Uterus (tissue), 4 donors: ENCODE measurements at places on chromosomes 7 and 10. TPM values are rescaled to one million over a fixed set of nuclear protein-coding genes. Genes with fewer than 3 reads are reported as not detected.

Gene LRRC4
- 0.29 TPM for total RNA-seq

Gene PCLO
- total RNA-seq: 4.4 TPM

Gene LIPJ
- total RNA-seq: 1.2 TPM

Gene ODAD2
- not detected for total RNA-seq

Gene GNA12
- total RNA-seq: 31.9 TPM

Gene TMEM229A
- total RNA-seq: not detected

Gene PNLIPRP3
- not detected for total RNA-seq

DNA sequence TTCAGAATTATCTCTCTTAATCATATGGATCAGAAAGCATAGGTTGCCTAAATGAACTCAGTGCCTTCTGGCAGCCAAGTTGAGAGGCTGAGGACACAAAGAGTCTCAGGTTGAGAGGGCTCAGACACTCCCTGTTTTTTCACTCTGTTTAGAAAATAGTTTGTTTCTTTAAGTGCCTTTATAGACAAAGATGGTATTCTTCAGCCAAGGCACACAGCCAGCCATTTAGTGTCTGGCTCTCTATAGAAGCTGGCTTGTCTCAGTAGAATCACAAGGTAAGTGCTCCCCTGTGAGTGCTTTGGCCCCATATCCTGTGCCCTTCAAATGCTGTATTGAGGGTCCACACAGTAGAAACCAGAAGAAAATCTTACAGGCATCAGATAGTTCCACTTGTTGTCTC lies 3.6 kb downstream of the GPR158 start:
- no peak overlapping the region for H3K4me3 ChIP-seq
- no peak for DNase-seq
- H3K27ac ChIP-seq: no peak overlapping the region
- peaks cover 5% of the 10 kb centered on the region for H3K4me1 ChIP-seq
- no peaks in the 10 kb centered on the region for H3K36me3 ChIP-seq

DNA sequence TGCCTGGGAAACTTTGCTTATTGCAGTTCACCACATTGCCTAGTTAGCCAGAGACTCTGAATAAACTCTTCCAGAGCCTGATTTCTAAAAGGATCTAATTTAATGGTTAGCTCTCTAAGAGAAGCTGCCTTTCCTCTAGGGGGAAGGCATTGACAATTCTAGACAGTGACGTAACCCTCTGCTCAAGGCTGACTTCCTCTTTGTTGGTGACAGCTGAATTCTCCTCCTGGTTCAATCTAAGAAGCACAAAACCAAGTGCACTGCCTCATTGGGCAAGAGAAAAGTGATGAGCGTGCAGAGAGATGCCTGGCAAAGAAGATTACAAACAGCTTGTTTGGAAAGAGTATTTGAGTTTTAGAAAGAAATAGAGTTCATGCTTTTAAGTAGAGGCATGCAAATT lies 102.7 kb downstream of the MACC1 start:
- no peak overlapping the region for H3K27ac ChIP-seq
- H3K4me1 ChIP-seq: no peaks in the 10 kb centered on the region
- DNase-seq: no peak
- H3K27me3 ChIP-seq: no peaks in the 10 kb centered on the region
- no peaks in the 10 kb centered on the region for H3K36me3 ChIP-seq
- no peak overlapping the region for H3K4me3 ChIP-seq

GRCh38 chr10:101816913-101817336 lies 1.3 kb downstream of the OGA start:
- no peaks in the 10 kb centered on the region for H3K27me3 ChIP-seq
- no peaks in the 10 kb centered on the region for H3K4me1 ChIP-seq
- peak overlapping the region; percentile 87 for H3K27ac ChIP-seq
- DNase-seq: no peak
- H3K36me3 ChIP-seq: no peaks in the 10 kb centered on the region

DNA sequence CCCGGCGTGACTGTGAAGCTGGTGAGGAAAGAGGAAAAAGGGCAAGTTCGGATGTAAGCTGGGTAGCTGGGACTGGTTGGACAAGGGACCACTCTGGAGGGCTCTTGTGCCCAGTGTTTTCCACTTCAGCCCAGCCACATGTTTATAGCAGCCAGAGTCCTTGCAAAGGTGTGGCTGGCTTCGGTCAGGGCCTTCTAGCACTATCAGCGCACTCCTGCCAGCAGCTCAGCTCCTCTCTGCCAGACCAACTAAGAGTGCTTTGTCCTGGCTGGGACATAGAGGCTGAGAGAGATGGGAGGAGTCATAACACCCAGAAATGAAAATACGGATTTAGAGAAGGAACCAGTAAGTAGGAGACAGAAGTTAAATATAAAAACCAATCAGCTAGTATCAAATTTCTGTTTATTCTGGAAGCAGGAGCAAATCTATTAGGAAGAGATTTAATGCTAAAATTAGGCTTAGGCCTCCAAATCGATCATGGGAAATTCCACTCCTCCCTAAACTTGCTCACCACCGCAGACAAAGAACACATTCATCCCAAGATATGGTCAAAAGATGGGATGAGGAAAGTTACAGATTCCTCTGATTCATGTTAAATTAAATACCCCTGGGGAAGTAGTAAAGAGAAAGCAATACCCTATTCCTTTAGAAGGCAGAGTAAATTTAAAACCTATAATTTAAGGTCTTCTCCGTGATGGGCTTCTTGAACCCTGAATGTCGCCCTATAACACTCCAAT lies 135.0 kb downstream of the RALA start:
- H3K36me3 ChIP-seq: no peaks in the 10 kb centered on the region
- H3K27ac ChIP-seq: no peak overlapping the region
- H3K4me3 ChIP-seq: no peak overlapping the region
- H3K27me3 ChIP-seq: no peaks in the 10 kb centered on the region
- no peaks in the 10 kb centered on the region for H3K4me1 ChIP-seq

DNA sequence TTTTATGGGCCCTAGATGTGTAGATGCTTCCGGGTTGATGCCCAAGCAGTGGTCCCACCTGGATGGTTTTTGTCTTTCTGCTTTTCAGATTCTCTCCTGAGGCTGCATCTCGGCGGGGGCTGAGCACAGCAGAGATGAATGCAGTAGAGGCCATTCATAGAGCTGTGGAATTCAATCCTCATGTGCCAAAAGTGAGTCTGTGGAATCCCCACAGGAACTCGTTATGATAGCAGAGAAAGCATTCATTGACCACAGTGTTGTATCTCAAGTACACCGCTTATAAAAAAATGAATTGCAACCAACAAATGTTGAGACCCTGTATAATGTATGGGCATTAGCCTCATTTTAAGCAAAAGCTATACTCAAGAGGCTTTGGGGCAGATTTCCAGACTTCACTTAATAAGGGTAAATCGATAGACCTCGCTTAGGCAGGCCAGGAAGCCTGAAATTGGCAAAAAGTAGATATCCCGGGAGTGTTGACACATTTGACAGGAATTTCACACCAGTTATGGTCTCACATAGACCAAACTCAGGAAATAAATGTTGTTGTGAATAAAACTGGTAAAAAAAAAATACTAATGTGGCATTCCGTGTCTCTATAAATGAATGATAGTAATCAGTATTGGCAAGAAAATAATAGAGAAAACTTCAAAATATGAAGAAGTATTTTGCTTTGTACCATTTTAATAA lies 132.0 kb downstream of the WNT2 start:
- H3K27ac ChIP-seq: no peak overlapping the region
- no peak overlapping the region for H3K4me3 ChIP-seq
- no peaks in the 10 kb centered on the region for H3K27me3 ChIP-seq
- no peaks in the 10 kb centered on the region for H3K36me3 ChIP-seq
- H3K4me1 ChIP-seq: no peaks in the 10 kb centered on the region

GRCh38 chr10:110069502-110069982 lies 61.8 kb downstream of the ADD3 start:
- DNase-seq: no peak
- H3K36me3 ChIP-seq: no peaks in the 10 kb centered on the region
- no peak overlapping the region for H3K4me3 ChIP-seq
- H3K4me1 ChIP-seq: no peaks in the 10 kb centered on the region
- no peaks in the 10 kb centered on the region for H3K27me3 ChIP-seq

DNA sequence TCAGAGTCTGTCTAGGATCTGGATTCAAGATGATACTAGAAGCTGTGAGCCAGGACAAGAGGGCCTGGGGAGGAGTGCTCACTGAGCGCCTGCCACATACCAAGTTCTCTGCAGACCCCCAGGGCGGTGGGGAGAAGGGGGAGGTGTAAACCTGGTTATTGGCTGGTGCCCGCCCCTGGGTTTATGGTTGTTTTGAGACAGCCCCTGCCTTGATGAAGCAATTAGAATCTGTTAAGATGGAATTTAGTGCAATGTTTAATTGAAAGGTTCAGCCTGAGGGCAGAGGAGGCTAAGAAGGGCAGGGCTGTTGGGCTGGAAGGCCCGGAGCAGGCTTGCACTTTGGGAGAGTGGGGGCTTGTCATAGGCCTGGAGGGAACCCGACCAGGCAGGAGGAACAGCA lies 42.7 kb downstream of the PRF1 start:
- H3K36me3 ChIP-seq: no peaks in the 10 kb centered on the region
- H3K27ac ChIP-seq: no peak overlapping the region
- no peak overlapping the region for H3K4me3 ChIP-seq
- H3K4me1 ChIP-seq: peaks cover 5% of the 10 kb centered on the region
- H3K27me3 ChIP-seq: no peaks in the 10 kb centered on the region
- DNase-seq: no peak

DNA sequence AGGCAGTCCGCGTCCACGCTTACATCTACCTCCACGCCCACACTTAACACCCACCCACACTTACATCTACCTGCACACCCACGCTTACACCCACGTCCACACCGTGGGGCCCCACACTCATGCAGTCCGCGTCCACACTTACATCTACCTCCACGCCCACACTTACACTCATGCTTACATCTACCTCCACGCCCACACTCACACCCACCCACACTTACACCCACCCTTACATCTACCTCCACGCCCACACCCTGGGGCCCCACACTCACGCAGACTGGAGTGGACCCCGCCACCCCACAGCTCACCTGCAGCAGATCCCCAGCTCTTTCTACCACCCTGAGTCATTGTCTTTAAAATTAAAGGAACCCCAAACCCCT lies 32.4 kb upstream of the PWWP2B start:
- H3K4me3 ChIP-seq: no peak overlapping the region
- no peak for DNase-seq
- no peak overlapping the region for H3K27ac ChIP-seq
- H3K4me1 ChIP-seq: no peaks in the 10 kb centered on the region

- no peak for DNase-seq
- H3K4me3 ChIP-seq: no peak overlapping the region
- H3K36me3 ChIP-seq: no peaks in the 10 kb centered on the region
- no peaks in the 10 kb centered on the region for H3K4me1 ChIP-seq
- no peaks in the 10 kb centered on the region for H3K27me3 ChIP-seq
These were observed 63.3 kb upstream of the ELMO1 start for GRCh38 chr7:37511915-37512314.

DNA sequence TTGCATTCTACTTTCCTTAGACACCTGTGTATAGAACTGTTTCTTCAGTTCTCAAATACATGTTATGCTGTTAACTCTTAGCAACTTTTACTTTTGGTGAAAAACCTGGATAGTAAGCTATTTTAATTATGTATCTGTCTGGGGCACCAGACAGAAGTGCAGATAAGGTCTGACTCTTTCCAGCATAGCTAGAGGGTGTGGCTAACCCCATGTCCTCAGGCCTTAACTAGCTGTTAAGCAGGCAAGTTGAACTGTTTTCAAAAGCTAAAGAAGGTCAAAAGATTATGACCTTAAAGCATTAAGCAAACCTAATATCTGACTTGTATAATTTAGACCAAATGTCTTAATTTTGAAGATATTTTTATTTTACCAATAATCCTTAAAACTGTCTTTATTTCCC lies 45.1 kb upstream of the INHBA start:
- H3K4me3 ChIP-seq: no peak overlapping the region
- no peaks in the 10 kb centered on the region for H3K27me3 ChIP-seq
- H3K4me1 ChIP-seq: no peaks in the 10 kb centered on the region
- no peaks in the 10 kb centered on the region for H3K36me3 ChIP-seq
- no peak overlapping the region for H3K27ac ChIP-seq

- no peaks in the 10 kb centered on the region for H3K36me3 ChIP-seq
- H3K27me3 ChIP-seq: no peaks in the 10 kb centered on the region
- no peaks in the 10 kb centered on the region for H3K4me1 ChIP-seq
- H3K4me3 ChIP-seq: no peak overlapping the region
- H3K27ac ChIP-seq: peak overlapping the region; percentile 5
- DNase-seq: no peak
These were observed 171.9 kb downstream of the HDAC9 start for GRCh38 chr7:18667466-18667865.

DNA sequence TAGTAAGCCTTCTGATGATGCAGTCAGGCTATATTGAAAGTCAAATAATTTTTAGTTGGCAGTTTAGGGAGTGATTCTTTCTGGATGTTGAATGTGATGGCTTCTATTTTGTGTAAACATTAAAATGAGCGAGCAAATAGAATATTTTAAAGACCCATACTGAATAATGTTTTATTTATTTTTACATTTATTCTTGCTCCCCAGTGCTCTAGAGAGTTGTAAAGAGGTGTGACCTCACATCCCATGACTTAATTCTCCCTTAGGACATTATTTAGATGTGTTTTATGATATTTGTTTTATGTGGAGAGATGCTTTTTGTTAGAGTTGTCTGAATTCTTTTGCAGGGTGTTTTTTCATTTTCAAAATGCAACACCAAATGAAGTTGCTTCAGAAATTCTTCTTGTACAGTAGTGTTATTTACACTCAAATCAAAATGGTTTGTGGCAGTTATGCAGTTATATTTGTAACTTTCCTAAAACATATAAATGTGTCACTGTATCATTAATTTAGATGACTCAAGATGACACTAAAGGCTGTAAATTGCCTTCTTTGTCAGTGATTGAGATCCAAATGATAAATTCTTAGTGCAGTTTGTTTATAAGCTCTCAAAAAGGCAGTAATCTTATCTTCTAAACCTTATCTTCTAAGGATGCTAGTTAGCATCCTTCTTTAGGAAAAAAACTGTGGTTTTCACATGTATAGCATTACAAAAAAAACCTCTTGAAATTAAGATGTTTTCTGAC lies 12.4 kb downstream of the UMAD1 start:
- no peaks in the 10 kb centered on the region for H3K27me3 ChIP-seq
- no peak overlapping the region for H3K27ac ChIP-seq
- no peaks in the 10 kb centered on the region for H3K36me3 ChIP-seq
- no peak for DNase-seq
- H3K4me1 ChIP-seq: no peaks in the 10 kb centered on the region
- H3K4me3 ChIP-seq: no peak overlapping the region

DNA sequence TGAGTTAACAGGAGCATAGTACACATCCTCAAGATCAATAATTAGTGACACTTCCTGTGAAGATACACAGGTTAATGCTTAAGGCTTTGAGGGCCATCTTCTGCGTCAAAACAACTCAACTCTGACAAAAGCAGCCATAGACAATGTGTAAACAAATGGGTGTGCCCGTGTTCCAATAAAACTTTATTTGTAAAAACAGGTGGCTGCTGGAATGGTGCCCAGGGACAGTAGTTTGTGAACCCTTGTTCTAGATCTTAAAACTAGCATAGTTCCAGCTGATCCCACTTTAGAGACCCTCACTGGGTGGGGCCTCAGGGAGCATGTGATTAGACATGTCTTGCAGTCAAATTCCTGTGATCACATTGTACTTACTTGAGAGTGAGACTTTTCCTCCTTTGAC lies 7.8 kb downstream of the OR2A14 start:
- H3K27me3 ChIP-seq: no peaks in the 10 kb centered on the region
- H3K4me1 ChIP-seq: no peaks in the 10 kb centered on the region
- no peak overlapping the region for H3K27ac ChIP-seq
- H3K36me3 ChIP-seq: no peaks in the 10 kb centered on the region
- H3K4me3 ChIP-seq: no peak overlapping the region
